Left lung (tissue), 14 donors: ENCODE measurements at places on chromosomes 7 and 10. TPM values are rescaled to one million over a fixed set of nuclear protein-coding genes. Genes with fewer than 3 reads are reported as not detected.

The CCL24 gene
- polyA plus RNA-seq, result 1.2 TPM

The IFIT1B gene
- 0.48 TPM for polyA plus RNA-seq

The FGFR2 gene
- 233 TPM for polyA plus RNA-seq

The DTX2 gene
- polyA plus RNA-seq, result 8.3 TPM

The XPNPEP1 gene
- 81.5 TPM for polyA plus RNA-seq

GRCh38 chr10:5499493-5500140, at the start of gene CALML5:
TSS of gene CALML5 (minus strand) at chr10:5499570. CDS start at chr10:5499438, 132 bp downstream.
- no peak within 1 kb of the TSS for H3K27ac ChIP-seq
- no peak for DNase-seq
- no peaks in the 10 kb centered on the region for H3K27me3 ChIP-seq
- H3K4me1 ChIP-seq, result no peaks in the 10 kb centered on the region

The LRMDA gene
- polyA plus RNA-seq, result 18.7 TPM

GRCh38 chr10:28375399-28376354, 72.8 kb upstream of the MPP7 start:
- H3K27ac ChIP-seq, result peak overlapping the region; percentile 81
- H3K4me3 ChIP-seq, result no peak overlapping the region
- no peak for DNase-seq
- no peaks in the 10 kb centered on the region for H3K36me3 ChIP-seq
- no peaks in the 10 kb centered on the region for H3K27me3 ChIP-seq
- peaks cover 4% of the 10 kb centered on the region for H3K4me1 ChIP-seq

The CUBN gene
- 5.7 TPM for polyA plus RNA-seq

- H3K27ac ChIP-seq, result no peak overlapping the region
- H3K27me3 ChIP-seq, result no peaks in the 10 kb centered on the region
- H3K36me3 ChIP-seq, result no peaks in the 10 kb centered on the region
- no peaks in the 10 kb centered on the region for H3K4me1 ChIP-seq
Observed at GRCh38 chr7:70893971-70894715, 237.8 kb upstream of the GALNT17 start.

GRCh38 chr10:114664127-114664526, 6.1 kb upstream of the ABLIM1 start:
- peaks cover 15% of the 10 kb centered on the region for H3K4me1 ChIP-seq
- H3K27me3 ChIP-seq, result no peaks in the 10 kb centered on the region
- no peak overlapping the region for H3K27ac ChIP-seq
- no peaks in the 10 kb centered on the region for H3K36me3 ChIP-seq
- no peak overlapping the region for H3K4me3 ChIP-seq
